RPMI8226 (cell line): ENCODE measurements at places on chromosomes 1 and 21.

GRCh38 chr1:229141271-229141670 is 129.6 kb upstream of the RAB4A start:
- DNase-seq, result no peak

GRCh38 chr1:84853741-84854721 is 39.0 kb downstream of the LPAR3 start:
- no peak for DNase-seq

DNA sequence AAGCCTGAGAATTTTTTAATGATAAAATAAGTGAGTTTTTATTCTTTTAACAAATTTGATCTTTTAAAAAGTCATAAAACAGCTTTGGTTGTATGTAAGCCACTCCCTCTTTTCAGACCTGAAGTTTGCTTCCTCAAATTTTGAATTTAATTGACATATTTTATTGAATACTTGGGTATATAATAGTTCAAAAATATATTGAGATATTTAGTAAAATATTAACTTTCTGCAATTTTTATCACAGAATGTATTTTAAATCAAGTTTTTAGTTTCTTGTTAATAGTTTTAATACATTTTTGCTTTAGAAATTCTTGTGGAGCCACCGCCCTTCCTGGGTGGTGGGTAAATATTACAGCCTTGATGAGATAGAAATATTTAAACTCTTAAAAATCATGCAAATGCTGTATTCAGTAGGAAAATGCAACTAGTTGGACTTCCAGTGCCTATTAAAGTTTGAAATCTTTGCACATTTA is 867 bp downstream of the PTPRC start:
- DNase-seq, result no peak

DNA sequence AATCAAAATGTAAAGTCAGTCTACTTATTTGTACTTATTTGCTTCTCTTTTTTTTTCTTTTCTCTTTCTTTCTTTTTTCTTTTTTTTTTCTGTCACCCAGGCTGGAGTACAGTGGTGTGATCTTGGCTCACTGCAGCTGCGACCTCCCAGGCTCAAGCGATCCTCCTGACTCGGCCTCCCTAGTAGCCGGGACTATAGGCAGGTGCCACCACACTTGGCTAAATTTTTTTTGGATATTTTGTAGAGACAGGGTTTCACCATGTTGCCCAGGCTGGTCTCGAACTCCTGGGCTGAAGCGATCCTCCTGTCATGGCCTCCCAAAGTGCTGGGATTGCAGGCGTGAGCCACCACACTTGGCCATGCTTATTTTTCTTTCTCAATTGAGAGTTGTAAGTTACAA is 98.8 kb upstream of the ZBTB40 start:
- DNase-seq, result no peak

DNA sequence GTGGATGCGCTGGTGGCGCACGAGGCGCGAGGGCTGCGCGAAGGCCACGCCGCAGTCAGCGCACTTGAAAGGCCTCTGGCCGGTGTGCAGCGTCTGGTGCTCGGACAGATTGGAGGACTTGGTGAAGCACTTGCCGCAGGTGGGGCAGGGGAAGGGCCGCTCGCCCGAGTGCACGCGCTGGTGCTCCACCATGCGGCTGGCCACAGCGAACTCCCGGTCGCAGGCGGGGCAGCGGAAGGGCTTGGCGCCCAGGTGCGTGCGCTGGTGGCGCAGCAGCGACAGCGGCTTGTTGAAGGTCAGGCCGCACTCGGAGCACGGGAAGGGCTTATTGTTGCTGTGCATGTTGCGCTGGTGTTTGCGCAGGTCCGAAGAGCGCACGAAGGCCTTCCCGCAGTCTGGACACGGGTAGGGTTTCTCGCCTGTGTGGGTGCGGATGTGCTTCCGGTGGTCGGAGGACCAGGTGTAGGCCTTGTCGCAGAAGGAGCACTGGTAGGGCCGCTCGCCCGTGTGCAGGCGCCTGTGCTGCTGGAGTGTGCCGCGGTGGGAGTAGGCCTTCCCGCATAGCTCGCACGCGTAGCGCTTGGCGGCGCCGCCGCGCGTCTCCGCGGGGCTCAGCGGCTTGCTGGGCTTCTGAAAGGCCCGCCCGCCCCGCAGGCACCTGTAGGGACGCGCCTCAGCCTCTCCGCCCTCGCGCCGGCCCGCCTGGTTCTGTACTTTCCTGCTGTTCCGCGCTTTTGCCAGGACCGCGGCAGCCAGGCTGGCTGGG is 4.7 kb downstream of the ZNF648 start:
- DNase-seq, result peak; percentile 7

- no peak for DNase-seq
These were observed 7.4 kb downstream of the OR2T10 start for GRCh38 chr1:248590055-248590454.

DNA sequence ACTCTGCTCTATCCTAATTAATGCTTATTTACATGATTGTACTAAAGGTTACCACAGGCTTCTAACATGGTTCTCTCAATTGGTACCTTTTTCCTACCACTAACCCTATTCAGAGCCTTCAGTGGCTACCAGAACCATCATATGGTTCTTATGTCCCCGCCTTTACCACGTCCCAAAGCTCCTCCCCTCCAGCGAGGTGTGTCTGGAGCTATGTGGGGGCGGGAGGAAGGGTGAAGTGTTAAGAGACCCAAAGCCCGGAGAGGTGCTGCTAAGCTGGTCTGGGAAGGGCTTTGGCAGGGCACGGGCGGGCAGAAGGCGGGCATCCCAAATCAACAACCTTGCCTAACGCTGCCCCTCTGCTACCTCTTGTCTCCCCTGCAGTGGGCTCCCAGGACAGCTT is 10.0 kb downstream of the SPATA46 start:
- no peak for DNase-seq

GRCh38 chr1:118736322-118736721 is 251.8 kb downstream of the TBX15 start:
- DNase-seq, result no peak

- DNase-seq, result no peak
These were observed 31.1 kb downstream of the HUNK start for GRCh38 chr21:31903896-31904295.

DNA sequence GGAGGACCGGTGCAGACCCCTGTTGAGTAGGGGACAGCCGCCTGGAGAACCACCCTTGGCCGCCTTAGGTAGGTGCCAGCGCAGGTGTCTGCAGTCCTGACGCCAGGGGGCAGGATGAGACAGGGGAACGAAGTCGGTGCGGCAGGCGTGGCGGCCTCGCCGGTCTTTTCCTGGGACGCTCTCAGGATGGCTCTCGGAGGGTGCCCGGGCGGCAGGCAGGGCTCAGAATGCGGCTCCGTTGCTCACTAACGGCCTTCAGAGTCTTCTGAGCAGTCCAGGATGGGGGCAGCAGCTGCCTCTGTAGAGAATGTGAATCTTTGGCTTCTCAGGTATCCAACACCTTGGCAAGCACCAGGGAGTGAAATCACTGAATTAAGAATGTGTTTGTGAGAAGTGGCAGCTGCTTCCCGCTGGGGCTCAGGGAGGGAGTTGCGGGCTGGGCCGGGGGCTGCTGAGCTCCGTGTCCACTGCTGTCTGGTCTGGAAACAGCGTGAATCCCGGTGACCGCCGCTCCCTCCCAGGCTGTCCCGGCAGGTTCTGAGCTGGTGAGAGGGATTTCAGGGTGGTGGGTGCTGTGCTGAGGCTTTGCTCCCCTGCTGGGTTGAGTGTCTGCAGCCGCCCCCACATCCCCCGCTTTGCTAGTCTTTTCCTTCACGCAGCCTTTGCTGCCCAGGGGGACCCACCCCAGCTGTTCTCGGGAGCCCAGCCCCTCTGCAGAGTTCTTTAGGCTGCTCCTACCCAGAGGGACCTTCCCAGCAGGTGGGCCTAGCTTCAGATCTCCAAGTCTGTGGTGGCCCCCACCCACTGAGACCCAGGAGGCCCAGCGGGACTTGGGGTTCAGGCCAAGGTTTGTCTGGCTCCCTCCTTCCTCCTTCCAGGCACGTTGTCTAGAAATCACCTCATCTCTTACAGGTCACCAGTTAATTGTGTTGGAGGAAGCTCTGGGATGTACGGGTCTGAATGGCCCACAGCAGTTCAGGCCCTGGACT is 11.1 kb upstream of the C1orf174 start:
- DNase-seq, result peak; percentile 88

DNA sequence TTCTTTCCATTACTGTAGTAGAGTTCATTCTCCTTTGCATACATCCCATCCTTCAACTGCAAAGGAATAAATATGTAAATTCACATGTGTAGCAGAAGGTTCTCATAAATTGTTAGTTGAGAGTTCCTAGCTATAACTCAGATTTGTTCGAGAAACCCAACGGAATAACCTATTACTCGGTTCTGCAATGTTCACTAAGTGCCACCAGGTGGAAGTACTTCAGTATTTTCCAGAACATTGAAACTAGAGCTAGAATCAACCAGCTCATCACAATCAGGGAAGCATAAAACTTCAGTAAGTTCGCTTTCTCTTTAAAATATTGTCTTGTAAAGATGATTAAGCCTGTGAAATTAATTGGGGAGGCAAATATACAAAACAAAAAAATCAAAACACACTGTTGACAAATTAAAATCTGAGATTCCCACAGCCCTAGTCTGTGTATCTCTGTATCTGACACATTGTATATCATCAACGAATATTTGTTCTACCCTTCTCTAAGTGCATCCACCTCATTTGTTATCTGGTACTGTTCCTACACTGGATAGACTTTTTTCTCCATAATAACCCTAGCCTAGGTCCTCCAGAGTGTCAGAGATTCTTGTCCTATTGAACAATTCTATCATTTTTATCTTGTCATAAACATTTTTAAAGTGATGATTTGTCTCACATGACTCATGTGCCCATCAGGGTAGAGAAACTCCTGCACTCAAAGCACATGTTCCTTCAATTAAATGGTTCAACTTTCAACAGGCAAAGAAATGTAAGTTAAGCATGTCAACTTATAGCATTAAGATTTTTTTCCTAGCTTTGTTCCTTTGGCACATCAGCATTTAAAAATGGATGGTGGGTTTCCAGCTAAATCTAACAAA is 31.9 kb downstream of the MROH9 start:
- peak; percentile 43 for DNase-seq

GRCh38 chr1:41073971-41074370 is 52.4 kb upstream of the SLFNL1 start:
- DNase-seq, result no peak

GRCh38 chr1:203555511-203556046 is 61.6 kb downstream of the OPTC start:
- no peak for DNase-seq

GRCh38 chr1:19877181-19877750 is 4.9 kb upstream of the OTUD3 start:
- DNase-seq, result no peak

DNA sequence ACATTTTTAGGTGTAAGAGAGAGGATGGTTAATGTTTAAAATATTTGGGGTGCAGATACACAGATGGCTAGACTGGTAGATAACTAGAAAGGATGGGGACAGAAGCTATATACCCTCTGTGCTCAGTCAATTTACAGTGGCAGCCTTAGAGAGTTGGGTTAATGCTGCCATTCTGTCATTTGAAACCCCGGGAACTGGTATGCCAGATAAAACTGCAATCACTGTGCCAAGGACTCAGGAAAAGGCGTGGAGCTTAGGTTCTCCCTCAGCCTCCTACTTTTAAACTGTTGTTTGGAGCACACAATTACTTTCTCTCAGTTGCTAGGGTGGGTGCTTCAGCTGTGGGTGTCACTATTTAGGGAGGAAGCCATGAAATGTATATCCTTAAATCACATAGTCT is 90.0 kb upstream of the HNRNPU start:
- DNase-seq, result no peak

GRCh38 chr1:53552981-53553733 is 94.0 kb downstream of the DMRTB1 start:
- no peak for DNase-seq

GRCh38 chr1:14597343-14598006 is 1.0 kb upstream of the KAZN start:
- no peak for DNase-seq

DNA sequence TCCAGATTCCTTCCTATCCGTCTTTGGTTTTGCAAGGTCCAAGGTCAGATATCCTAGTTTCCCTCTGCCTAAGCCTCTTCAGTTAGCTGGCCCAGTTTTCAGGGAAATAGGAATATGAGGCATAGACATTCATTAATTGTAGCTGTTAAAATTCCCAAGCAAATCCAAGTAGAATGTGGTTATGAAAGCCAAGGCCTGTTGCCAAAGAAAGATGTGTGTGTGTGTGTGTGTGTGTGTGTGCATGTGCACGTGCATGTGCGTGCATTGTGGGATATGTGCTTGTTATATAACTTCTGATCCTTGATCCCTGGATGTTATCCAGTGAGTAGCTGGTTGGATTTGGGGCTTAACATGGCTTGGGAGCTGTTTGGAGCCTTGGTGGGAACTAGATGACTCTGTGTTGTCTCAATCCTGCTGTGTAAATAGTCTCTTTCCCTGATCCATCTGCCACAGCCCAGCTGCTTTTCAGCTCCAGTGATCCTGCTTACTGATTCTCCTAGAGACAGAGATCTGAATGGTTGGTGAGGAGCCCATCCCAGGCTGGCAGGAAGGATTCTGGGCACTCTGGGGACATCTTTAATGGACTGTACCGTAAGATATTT is 70.6 kb upstream of the GCLM start:
- no peak for DNase-seq

- no peak for DNase-seq
These were observed 64.1 kb downstream of the ATP2B4 start for GRCh38 chr1:203690730-203691129.

DNA sequence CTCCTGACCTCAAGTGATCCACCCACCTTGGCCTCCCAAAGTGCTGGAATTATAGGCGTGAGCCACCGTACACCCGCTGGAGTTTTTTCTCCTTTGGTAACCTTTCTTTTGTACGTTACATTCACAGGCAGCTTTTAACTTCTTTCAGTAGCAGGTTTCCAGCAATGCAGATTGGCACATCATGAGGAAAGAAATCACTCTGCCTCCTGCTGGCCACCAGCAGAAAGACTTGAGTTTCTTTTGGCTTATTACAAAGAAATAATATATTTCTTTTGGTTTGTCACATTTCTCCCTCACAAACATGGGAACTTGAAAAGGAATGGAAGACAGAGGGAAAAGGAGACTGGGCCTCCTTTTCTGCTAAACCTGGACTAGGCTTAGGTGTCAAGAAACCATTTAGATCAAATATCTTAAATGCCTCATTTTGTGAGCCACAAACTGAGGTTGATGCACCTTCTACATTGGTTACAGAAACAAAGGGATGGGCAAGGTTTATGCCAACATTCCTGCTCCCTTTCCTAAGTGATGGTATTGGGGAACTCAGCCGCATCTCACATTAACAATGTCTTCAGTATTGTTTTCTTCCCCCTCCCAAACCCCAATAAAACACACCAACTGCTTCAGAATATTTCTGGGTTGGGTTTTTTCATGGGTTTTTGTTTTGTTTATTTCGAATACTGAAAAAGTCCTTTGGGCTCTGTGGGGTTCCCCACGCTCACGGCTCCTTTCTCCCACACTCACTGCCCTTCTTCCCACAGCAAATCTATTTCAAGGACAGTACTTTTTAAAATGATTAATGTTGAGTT is 7.7 kb downstream of the ENSA start:
- DNase-seq, result peak; percentile 71

- DNase-seq, result peak; percentile 67
These were observed at the start of gene LAMC1 for GRCh38 chr1:183023146-183023600. TSS of gene LAMC1 (plus strand) at chr1:183023420. CDS start at chr1:183023717, 297 bp downstream.

- peak; percentile 27 for DNase-seq
These were observed 46.4 kb downstream of the ELF3 start for GRCh38 chr1:202056644-202057334.

- no peak for DNase-seq
These were observed 58.5 kb downstream of the PALMD start for GRCh38 chr1:99704356-99704816.
